ENCODE measurements at places on chromosomes 6 and 20.

- DNase-seq: peak; percentile 66
Observed at GRCh38 chr20:43187476-43188233, 2.1 kb downstream of the PTPRT start.

GRCh38 chr6:22298475-22298890 lies 1.6 kb upstream of the PRL start:
- no peak for DNase-seq

DNA sequence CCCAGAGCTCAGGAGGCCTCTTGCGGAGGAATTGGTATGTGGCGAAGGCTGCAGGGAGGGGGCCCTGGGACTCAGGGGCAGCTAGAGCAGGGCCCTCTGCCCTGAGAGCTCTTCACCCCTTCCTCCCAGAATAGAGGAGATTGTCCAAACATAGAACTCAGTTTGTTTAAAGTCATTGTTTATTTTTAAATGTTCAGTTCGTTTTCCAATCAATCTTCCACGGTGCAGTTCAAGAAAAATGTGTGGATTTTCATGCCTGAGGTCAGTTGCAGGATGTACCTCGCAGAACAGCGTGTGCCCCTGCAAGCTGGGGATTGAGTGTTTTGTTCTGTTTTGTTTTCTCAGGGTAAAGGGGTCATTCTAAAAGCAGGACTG lies 37.2 kb downstream of the MGME1 start:
- DNase-seq: no peak

GRCh38 chr6:10190042-10190441 lies 224.8 kb downstream of the TFAP2A start:
- DNase-seq: no peak

- DNase-seq: no peak
Observed at GRCh38 chr6:121917263-121917829, 481.9 kb downstream of the GJA1 start.

DNA sequence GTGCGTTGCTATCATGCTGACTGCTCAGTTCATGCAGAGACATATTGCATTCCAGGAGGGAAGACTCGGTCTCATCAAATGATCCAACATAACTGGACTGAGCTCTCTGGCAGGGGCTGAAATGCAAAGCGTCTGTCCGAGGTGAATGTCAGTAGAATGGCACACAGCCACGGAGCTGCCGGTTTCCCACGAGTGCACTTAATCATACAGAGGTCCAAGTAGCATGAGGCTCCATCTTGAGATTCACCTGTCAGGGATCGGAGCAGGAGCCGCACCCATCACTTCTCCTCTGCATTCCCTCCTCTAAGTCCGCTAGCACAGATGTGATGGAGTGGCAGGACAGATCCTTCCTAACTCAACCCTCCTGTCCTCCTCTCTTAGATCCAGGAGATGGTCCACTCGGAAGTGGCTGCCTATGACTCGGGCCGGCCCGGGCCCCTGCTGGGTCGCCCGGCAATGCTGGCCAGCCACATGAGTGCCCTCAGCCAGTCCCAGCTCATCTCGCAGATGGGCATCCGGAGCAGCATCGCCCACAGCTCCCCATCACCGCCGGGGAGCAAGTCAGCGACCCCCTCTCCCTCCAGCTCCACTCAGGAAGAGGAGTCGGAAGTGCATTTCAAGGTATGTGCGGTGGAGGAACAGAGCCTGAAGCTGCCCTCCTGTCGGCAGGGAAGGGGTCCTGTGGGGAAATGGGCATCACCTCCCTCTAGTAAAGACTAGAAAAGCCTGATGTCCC lies 135.9 kb downstream of the JPH2 start:
- no peak for DNase-seq

GRCh38 chr6:41404182-41404845 lies 68.9 kb downstream of the NCR2 start:
- DNase-seq: no peak

GRCh38 chr6:3230256-3230882 lies 2.9 kb upstream of the TUBB2B start:
- no peak for DNase-seq

DNA sequence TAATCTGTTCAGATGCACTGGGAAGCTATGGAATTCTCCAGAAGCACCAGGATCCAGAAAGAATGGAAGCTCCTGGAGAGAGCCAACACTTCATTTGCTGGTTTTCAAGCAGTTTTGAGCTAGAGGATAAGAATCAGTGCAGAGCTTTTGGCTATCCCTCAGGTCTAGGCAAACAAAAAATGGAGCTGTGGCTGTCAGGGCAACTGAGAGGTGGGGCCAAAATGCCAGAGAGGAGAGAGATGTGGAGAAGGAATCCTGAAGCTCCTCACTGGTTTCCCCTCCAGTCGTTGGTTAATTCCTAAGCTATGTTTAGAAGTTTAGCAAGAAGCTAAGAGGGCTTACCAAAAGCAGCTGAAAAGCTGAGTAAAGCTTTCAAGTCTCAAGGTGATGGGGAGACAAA lies 294.2 kb upstream of the JARID2 start:
- no peak for DNase-seq

- no peak for DNase-seq
Observed at GRCh38 chr20:38147751-38148150, 17.3 kb downstream of the TGM2 start.

GRCh38 chr6:73028124-73028766 lies 197.1 kb downstream of the KHDC1L start:
- DNase-seq: no peak

- no peak for DNase-seq
Observed at GRCh38 chr6:28480253-28480932, 35.2 kb downstream of the GPX6 start.

GRCh38 chr6:33737267-33738026 lies 9.3 kb downstream of the IP6K3 start:
- no peak for DNase-seq

DNA sequence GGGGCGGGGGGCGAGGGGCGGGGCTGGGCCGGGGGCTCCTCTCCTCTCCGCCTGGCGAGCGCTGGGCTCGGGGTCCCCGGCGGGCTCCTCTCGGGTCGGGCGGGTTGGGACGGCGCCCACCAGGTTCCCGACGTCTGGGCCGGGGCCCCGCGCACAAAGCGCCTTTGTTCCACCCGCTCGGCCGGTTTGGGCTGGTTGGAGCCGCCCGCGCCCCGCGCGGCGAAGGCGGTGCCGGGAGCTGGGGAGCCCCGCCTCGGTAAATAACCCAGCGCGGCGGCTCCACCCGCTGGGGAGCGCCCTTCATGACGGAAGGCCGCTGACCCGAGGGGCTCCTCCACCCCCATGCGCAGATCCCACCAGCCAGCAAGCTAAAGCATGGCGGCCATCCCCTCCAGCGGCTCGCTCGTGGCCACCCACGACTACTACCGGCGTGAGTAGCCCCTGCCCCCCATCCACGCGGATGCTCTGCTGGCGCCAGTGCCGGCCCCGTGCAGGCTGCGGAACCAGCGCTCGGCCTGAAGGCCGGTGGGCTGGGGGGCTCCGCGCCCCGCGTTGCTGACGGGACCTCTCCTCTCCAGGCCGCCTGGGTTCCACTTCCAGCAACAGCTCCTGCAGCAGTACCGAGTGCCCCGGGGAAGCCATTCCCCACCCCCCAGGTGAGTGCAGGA lies 503 bp downstream of the PPDPF start:
- peak; percentile 73 for DNase-seq

- DNase-seq: no peak
Observed at GRCh38 chr6:119240257-119241110, 109.1 kb downstream of the MAN1A1 start.

DNA sequence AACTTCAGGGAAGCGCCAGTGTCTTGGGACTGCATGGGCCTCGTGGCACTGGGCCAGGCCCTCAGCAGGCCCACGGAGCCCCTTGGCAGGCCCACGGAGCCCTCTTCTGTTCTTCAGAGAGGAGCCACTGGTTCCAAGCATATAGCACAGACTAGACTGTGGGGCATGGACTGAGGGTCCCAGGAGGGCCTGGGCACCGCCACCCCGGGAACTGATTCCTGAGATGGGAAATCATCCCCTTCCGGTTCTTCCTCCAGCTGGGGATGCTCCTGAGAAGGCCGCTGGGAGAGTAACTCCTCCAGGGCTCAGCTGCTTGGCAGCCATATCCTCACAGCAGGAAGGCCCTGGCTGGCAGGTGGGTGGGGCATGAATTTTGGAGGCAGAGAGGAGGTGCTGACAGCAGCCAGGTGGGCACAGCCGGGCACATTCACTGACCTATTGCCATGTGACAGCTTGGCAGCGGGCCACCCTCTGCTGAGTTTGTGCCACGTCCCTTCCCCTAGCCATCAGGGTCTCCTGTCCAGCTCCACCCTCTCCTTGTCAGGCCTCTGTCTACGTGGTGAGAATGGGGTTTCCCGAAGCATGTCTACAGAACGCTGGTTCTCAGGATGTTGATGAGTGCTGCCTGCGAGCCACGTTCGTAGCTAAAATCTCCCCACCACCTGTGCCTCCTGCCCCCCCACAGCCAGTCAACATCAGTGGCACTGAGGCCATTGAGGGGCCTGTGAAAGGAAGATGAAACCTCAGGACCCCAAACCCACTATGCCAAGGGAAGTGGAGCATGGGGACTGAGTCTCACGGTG lies 152.1 kb downstream of the TAF4 start:
- no peak for DNase-seq

DNA sequence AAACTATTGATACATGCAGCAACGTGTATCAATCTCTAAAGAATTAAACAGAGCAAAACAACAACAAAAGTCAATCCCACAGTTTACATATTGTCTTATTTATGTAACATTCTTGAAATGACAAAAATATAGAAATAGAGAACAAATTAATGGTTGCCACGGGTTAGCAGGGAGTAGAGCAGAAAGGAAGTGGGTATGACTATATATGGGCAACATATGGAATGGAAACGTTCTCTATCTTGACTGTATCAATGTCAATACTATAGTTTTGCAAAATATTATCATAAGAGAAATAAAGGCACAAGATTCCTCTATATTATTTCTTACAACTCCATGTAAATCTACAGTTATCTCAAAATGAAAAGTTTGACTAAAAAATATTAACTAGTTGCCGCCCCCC lies 12.8 kb downstream of the AK9 start:
- no peak for DNase-seq

DNA sequence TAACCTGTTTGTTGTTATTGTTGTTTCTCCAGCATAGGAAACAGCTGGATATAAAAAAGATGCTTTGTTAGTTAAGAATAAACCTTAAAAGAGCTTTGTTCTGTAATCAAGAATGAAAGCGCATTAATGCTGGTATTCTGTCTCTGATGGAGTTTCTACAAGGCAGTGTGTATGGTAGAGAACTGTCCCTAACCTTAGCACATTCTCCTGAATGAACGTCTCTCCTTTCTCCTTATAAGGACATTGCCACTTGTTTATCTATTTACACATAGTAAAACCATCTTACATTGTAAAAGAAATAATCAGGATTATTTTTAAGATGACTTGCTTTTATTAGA lies 33.8 kb upstream of the LCA5 start:
- no peak for DNase-seq

All from SK-MEL-5 (cell line).